ENCODE measurements at places on chromosomes 5 and 9.
A peak's percentile ranks its signal among the peaks of the same experiment; 100 is the strongest.

GRCh38 chr5:165565911-165566310, 2060.5 kb downstream of the MAT2B start:
- DNase-seq: no peak

- no peak for DNase-seq
Measured at GRCh38 chr9:129604766-129605163, 16.1 kb downstream of the C9orf50 start.

- DNase-seq: peak; percentile 18
Measured at GRCh38 chr9:21160178-21160577, 6.3 kb downstream of the IFNA21 start.

GRCh38 chr5:761059-761771, 23.3 kb downstream of the ZDHHC11B start:
- no peak for DNase-seq

GRCh38 chr9:110746211-110746930, 77.8 kb downstream of the MUSK start:
- DNase-seq: no peak

DNA sequence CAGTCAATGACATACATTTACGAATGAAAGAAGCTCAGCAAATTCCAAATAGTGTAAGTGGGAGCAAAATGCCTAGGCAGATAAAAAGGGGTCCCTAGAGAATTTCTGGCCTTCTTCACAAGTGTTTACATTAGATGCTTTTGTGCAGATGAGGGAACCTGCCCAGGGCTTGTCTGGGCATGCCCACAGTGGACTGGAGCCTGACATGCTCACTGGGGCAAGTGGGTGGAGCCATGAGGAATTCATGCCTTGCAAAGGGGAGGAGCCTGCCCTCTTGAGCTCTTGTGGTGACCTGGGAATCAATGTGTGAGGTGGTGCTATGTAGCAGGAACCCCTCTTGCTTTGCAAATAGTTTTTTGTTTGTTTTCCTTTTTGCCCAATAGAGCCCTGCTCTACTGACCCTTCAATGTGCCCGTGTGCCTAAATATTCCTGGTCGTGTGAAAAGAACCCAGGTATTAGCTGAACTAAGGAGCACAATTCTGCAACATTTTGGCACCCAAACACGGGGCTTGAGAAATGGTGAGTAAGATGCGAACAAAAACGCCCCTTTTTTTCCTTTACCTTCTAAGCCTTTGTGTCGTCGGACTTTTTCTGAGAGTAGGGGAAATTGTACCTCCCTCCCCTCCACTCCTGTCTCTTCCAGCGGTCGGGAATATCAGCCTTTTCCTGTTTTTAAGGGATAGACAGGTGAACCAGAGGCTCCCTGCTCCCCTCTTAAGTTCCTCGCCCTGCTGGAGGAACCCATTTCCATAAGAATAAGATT, 433.8 kb upstream of the CDH9 start:
- peak; percentile 78 for DNase-seq

GRCh38 chr5:127615916-127616315, 33.0 kb upstream of the CTXN3 start:
- no peak for DNase-seq

- no peak for DNase-seq
Measured at GRCh38 chr5:125045646-125046045, 299.2 kb upstream of the ZNF608 start.

GRCh38 chr9:132008184-132008803, 71.4 kb downstream of the MED27 start:
- DNase-seq: no peak

- DNase-seq: no peak
Measured at GRCh38 chr5:26647781-26648180, 390.6 kb downstream of the CDH9 start.

DNA sequence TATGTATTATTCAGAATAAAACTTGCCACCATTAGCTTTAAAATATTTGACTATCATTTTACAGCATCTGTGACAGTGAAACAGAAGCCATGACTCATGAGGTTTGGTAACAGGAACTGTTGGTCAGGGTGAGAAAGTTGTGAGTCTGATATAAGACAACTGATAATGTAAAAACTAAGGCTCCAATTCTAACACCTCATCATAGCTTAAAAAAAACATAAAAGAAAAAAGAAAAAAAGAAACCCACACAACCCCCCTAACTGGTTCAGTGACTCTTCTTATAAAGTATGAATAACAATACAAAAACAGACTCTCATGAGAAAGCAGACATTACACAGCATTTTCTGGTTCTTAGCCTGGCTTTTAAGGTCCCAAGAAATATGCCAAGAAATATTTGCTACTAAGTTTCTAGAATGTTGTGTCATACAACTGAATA, 85.8 kb downstream of the MRPS27 start:
- no peak for DNase-seq

GRCh38 chr5:78300464-78301045, 6.1 kb upstream of the AP3B1 start:
- DNase-seq: no peak

DNA sequence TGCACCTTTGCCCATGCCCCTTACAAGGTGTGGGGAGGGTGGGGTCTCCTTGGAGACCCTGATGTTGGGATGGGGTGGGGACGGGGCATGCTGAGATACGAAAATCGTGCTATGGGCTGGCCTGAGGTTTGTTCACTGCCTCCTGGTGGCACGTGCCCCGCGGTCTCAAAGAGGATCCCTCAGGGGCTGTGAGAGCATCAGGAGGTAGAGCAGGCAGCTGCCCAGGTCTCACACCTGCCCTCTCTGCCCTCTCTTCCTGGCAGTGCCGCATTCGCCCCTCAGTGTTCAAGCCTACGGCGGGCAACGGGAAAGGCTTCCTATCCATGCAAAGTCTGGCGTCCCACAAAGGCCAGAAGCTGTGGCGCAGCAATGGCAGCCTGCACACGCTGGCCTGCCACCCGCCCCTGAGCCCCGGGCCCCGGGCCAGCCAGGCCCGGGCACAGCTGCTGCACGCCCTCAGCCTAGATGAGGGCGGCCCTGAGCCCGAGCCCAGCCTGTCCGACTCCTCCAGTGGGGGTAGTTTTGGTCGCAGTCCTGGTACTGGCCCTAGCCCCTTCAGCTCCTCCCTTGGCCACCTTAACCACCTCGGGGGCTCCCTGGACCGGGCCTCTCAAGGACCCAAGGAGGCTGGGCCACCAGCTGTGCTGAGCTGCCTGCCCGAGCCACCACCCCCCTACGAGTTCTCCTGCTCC, 6.7 kb downstream of the N4BP3 start:
- DNase-seq: no peak

GRCh38 chr9:126482361-126483044, 131.2 kb upstream of the LMX1B start:
- DNase-seq: no peak

GRCh38 chr9:117121316-117121715, 293.5 kb downstream of the ASTN2 start:
- DNase-seq: no peak

DNA sequence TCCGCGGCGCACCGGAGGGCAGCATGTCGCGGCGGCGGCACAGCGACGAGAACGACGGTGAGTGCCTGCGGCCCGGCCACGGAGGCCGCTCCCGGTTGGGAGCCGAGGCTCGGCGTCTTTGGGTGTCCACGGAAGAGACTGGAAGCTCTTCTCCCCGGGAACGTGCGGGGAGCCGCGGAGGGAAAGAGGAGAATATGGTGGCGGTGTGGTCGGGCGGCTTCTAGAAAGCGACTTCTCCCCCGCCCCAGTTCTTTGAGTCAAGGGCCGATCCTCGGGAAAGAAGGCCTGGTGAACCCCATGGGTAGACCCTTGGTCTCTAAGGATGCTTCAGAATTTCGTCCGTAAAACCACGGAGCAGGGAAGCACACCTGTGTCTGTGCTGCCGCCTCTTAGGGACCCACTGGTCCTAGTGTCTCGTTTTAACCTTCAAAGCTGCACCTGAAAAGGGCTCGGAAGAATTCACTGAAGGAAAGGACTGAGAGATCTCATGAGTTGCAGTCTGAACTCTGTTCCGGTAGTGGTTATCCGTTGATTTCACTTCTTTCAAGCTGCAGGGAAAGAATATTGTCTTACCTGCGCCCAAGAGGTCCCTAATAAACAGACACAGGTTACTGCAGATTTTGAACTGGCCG, 354 bp downstream of the NCBP1 start:
- DNase-seq: no peak

DNA sequence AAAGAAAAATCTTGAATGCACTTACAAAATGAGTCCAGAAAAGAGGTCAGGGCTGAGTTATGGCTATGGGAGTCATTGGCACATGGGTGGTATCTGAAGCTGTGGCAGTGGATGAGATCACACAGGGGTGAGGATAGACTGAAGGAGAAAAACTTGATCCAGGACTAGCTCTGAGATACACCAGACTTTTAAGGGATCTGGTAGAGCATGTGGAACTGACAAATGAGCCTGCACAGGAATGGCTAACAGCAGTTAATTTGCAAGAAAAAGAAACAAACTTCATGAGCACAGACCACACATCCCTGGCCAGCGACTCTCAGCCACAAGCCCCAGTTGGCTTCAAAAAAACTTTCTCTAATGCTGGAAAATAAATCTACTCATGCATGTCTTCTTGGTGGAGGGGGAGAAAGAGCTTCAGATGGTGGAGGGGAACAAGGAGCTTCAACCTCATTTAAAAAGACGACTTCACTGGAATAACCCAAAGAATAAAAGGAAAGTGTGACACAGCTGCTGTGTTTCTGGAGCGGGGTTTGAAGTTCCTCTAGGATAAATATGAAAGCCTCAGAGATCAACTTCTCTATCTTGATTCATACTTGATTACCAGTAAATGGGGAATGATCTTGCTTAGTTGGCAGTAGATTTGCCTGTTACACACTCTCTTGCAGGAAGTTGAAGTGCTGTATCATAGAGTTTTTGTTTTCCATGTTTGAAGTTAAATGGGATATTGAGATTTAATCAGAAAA, 33.6 kb downstream of the TNFAIP8 start:
- DNase-seq: no peak

DNA sequence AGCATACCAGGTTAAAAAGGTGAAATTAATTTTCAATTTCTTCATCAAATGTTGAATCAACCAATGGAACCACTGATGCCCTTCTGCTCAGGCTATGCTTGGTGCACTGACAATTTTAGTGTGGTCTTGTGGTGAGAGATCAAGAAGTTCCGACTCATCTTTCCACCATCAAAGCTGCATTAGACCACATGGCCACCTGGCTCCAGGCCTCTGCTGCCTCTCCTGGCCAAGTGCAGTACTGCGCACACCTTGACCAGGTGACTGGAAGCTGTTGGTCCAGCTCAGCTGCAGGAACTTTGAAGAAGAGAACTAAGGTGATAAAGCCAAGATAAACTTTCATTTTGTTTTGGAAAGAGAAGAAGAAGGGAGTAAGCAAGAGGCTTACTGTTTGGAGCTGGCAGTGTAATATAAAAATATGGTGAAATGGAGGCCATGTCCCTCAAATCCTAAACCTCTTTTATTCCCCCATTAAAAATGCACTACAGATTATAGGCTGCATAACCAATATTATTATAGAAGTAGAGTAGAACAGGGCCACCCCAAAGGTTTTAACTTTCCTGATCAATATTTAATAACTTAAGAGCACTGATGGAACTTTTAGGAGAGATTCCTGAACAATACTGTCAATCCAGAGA, 315.5 kb upstream of the C9orf72 start:
- DNase-seq: peak; percentile 10

DNA sequence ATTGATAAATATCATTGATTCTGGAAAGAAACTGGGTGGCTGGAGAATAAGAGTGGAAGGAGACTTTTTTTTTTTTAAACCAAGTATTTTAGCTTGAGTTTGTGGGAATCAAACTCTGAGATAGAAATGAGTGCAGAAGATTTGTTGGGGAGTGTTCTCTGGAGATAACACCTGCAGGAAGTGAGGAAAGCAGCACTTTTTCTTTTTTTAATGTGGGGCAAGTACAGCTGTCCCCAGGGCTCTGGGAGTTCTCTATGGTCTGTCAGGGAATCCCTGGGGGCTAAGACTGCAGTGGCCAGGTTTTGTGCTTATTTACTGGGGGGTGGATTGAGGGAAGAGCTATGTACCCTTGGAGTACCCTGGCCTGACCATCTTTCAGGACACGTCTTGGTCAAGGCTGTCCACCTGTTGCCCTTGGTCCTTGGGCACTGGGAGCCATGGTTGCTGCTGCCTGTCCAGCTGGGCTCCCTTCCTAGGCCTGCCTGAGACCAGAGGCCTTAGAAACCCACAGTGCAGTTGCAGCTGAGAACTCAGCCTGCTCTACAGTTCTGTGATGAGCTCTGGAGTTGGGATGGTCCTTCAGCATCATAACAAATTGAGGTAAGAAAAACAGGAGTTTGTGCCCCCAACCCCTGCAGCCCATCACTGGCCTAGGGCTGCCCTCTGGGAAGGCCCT, 85.8 kb downstream of the PHAX start:
- DNase-seq: no peak

DNA sequence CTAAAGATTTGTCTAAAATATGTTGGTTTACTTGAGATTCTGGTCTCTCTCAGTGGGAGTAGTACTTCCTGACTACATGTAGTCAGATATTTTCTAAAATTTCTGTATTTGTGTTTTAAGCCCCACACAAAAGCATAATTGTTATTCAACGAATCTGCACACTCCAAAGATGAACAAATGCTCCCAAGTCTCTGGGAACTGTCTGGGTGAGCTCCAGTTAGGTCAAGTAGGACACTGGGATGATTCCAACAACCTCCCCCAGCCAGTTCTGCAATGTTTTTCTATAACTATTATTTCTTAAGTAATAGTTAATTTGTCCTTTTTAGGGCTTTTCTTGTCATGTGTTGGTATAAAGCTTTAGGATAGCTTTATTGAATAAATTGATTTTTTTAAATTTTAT, 174.6 kb downstream of the FAM174A start:
- no peak for DNase-seq

GRCh38 chr5:1526681-1527131, 2.9 kb upstream of the LPCAT1 start:
- DNase-seq: no peak

GRCh38 chr9:79764374-79764773, 192.6 kb downstream of the TLE4 start:
- no peak for DNase-seq

DNA sequence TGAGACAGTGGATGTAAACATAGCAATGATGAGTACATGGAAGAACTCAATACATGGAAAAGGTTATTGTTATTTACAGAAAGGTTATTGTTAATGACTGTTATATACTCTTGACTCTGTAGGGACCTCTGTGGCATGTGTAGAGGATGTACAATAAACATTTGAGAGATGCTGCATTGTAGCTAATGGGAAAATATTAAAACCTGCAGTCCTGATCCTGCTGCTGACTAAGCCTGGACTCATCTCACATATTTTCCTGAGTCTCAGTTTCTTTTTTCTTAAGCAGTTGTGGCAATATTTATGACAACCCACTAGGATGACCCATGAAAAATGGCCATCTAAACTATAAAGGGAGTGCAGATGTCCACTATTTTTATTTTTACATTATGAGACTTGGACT, 75.4 kb downstream of the DOCK2 start:
- no peak for DNase-seq

DNA sequence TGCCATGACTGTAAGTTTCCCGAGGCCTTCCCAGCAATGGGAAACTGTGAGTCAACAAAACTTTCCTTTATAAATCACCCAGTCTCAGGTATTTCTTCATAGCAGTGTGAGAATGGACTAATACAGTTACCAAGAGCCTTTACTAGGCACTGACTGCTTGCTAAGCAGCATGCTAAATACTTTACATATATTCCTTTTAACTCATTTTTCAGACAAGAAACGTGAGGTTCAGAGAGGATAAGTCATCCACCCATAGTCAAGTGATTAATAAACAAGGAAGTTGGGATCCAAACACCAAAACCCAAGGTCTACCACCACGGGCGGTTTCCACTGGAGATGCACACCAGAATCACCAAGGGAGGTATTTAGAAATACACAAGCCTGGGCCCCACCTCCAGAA, 50.8 kb downstream of the GABBR2 start:
- DNase-seq: no peak

All from NCI-H2081 (cell line).